ENCODE measurements at places on chromosomes 5 and 9.

- no peak for DNase-seq
These were observed 199.6 kb downstream of the DCP2 start for GRCh38 chr5:113176196-113176595.

DNA sequence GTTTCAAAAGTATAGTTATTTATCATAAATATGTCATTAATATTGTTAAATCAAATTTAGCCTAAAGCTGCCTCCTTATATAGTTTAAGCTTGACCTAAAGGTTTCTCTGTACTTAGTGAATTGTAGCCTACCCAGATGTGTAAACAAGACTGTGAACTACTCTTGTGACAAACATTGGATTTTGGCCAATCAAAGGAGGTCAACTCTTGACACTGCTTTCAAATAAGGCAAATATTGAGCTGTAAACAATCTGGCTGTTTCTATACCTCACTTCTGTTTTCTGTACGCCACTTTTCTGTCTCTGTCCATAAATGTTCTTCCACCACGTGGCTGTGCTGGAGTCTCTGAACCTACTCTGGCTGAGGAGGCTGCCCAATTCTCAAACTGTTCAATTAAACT is 51.2 kb downstream of the FXN start:
- no peak for DNase-seq

DNA sequence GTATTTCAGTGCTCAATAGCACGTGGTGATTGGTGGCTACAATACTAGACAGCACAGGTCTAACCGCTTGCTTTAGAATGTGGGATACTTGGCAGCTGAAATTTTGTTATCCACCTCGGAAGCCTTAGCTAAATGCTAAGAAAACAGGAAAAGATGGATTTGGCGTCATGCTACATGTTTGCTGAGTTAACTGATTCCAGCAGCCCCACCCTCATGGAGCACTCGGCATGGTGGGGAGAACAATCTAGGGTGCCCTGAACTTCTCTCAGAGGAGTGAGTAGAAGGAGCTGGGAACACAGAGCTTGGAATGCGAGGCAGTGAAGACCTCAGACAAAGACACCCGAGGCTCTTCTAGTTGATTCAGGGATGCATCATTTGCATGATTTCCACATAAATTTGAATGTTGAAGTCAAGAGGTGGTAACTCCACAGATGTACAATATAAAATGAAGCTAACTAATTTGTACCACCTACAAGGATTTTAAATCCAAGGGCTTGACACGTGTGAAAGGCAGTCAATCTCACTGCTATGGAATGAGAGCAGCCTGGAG is 145.1 kb upstream of the FSTL4 start:
- DNase-seq, result no peak

DNA sequence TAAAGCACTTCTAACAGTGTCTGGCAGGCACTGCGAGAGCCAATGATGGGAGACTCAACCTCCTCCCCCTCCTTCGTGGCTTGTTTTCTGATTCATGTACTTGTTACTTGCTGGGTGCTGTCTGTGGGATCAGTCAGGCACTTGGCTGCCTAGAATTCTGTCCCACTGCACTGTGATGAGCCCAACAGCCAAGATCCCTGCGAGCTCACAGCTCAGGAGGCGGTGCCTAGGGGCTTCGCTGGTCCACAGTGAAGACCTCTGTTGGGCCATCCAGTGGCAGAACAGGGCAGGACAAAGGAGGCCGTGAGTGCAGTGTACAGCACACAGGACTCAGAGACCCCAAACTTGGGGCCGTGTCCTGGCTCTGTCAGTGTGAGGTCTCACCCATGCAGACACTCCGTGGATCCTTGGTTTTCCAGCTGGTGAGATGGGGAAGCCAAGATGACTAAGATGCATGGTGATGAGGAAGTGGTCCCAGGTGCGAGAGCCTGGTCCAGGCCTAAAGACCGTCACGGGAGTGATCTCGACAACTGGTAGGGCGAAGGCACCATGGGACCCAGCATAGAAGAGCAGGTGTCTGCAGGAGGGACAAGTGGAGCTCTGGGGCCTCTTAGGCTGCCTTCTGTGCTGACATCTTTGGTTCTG is 19.5 kb downstream of the MYMK start:
- DNase-seq, result no peak

- no peak for DNase-seq
These were observed 1.4 kb upstream of the IPPK start for GRCh38 chr9:92671323-92671722.

GRCh38 chr9:26357803-26358344 is 534.7 kb downstream of the CAAP1 start:
- DNase-seq, result no peak

DNA sequence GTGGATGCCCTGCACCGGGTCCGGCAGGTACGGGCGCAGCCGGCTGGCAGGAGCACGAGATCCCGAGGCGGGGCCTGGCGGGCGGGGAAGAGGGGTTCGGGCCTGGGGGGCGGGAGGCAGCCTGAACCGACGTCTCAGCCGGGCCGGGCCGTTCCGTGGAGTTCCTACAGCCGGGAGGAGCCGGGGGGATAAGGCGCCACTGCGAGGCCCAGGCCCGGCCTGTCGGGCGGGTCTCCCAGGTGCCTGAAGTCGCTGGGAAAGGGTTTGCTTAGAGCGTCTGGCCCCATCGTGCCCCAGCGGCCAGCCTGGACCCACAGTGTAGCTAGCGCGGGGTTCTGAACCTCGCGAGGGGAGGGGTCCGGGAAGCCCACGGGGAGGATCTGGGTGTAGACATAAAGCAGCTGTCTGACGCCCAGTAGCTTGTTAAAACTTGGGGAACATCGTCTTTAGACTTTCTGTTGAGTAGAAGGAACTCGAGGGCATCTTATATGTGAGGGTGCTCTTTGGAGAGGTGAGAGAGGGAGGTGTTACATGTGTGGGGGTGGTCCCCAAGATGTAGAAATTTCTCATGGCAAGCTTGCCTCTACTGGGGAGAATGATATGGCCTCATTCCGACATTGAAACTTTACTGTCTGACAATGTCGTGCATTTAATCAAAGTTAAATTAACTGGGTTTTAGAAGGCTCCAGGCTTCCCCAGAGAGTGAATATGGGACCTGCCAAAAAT is 524 bp downstream of the FUBP3 start:
- DNase-seq, result no peak

GRCh38 chr5:89064736-89065135 is 181.8 kb upstream of the MEF2C start:
- no peak for DNase-seq

- DNase-seq, result no peak
These were observed 294.8 kb downstream of the PRELID2 start for GRCh38 chr5:145540375-145540774.

DNA sequence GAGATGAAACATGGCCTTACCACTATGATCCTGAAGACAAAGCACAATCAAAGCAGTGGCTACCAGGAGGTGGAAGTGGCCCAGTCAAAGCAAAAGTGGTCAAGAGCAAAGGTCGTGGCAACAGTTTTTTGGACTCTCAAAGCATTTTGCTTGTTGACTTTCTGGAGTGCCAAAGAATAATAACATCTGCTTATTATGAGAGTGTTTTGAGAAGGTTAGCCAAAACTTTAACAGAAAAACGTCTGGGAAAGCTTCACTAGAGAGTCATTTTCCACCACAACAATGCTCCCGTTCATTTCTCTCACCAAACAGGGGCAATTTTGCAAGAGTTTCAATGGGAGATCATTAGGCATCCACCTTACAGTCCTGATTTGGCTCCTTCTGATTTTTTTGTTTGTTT is 33.6 kb upstream of the MAMDC2 start:
- DNase-seq, result no peak

DNA sequence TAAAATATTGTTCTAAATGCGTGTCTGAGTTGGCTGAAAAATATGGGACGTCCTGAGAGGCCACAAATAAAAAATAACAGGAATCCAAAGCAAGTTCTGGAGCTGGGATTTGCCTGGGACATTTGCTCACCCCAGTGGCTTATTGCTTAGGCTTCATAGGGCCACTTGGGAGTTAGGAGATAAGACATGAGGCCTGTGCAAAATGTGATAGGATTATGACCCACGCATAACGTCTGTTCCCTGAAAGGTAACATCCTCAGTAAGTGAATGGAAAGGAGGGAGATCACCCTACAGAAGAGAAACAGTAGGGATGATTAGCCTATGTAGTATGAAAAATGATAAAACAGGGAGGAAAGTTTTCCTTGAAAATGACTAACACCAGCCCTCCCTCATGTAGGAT is 269.4 kb downstream of the EPB41L4A start:
- DNase-seq, result no peak

DNA sequence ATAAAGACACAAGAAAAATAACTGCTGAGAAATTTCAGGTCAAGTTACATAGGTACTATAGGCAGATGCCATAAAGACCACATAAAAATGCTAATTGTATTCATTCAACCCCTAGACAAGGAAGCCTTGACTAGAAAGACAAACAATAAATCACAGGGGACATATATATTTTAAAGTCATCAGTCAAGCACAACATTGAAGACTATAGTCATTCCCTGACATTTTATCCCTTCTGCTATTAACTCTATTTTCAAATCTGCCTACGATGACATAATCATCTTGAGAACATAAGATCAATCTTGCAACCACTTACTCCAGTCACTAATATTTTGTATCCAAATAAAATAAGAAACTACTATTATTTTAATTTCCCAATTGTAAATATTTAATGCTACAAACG is 38.3 kb downstream of the FAM13B start:
- DNase-seq, result no peak

DNA sequence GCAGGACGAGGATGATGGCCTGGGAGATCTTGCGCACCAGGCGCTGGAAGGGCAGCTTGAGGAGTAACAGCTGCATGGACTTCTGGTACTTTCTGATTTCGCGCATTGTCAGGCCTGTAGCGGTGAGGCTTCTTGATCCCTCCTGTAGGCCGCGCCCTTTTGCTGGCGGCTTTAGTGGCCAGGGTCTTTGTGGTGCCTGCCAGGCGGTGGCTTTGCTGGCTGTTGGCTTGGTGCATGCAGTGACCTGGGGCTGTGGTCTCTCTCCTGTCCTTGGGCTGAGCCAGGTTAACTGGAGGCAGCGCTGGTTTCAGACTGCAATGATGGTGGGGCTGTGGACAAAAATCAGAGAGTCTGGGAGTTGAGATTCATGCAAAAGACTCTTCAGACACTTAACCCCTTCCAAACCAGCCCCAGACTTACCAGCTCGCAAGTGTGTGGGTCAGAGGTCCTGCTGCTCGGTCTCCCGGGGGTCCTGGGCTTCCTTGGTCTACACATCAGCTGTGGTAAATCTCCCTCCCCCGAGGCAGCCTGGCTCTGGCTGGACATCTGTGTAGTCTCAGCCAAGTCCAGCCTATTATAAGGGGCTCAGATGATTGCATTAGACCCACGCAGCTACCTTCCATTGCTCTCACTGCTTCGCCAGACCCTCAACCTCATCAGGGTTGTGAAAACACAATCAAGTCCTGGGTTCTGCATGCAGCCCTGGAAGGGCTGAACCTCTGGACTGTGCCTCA is 4.8 kb downstream of the TAF11L12 start:
- DNase-seq, result no peak

- no peak for DNase-seq
These were observed 15.7 kb downstream of the TMC1 start for GRCh38 chr9:72537011-72537545.

GRCh38 chr5:72840041-72840440 is 23.6 kb downstream of the TNPO1 start:
- DNase-seq, result no peak

DNA sequence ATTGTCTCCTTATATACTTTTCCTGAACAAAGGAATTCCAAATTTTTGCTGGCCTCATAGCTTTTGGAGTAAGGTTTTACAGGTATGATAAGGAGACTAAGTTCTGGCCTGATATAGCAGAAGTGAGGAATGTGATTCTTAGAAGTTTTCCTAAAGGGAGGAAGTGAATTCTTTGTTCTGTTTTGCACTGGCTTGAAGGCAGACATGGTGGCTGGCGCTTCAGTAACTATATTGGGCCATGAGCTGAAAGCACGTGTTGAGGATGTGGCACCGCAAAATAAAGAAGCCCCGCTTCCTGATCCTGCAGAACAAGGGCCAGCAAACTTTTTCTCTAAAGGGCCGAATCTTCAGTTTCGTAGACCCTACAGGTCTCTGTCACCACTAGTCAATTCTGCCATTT is 224.2 kb downstream of the SNX18 start:
- DNase-seq, result no peak

GRCh38 chr5:312845-313244 is 8.7 kb upstream of the AHRR start:
- no peak for DNase-seq

DNA sequence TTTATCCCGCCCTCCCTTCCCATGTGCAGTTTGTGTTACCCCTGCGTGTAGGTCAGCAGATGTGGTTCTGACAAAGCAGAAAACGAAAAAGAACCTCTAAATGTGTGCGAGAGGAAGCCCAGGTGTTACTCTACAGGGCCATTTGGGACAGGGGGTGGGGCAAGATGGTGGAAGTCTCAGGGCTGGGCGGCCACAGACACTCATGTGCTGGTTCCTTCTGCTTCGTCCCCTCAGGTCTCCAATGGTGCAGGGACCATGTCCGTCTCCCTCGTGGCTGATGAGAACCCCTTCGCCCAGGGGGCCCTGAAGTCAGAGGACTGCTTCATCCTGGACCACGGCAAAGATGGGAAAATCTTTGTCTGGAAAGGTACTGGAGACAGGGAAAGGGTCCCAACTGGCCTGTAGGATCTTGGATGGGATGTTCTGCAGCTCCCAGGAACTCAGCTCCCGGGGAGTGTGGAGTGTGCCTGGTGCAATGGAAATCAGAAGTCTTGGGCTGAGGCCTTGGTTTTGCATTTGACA is 49.0 kb downstream of the GSN start:
- no peak for DNase-seq

GRCh38 chr5:81232464-81233079 is 550 bp upstream of the CKMT2 start:
- DNase-seq, result no peak

Data from hippocampal formation (tissue), 2 donors.